Activated naive CD4-positive, alpha-beta T cell treated with anti-CD3 and anti-CD28 coated beads, Interleukin-2, amount 50 U/mL, for 16 hours (primary cell): ENCODE measurements at places on chromosomes 1 and 21.

DNA sequence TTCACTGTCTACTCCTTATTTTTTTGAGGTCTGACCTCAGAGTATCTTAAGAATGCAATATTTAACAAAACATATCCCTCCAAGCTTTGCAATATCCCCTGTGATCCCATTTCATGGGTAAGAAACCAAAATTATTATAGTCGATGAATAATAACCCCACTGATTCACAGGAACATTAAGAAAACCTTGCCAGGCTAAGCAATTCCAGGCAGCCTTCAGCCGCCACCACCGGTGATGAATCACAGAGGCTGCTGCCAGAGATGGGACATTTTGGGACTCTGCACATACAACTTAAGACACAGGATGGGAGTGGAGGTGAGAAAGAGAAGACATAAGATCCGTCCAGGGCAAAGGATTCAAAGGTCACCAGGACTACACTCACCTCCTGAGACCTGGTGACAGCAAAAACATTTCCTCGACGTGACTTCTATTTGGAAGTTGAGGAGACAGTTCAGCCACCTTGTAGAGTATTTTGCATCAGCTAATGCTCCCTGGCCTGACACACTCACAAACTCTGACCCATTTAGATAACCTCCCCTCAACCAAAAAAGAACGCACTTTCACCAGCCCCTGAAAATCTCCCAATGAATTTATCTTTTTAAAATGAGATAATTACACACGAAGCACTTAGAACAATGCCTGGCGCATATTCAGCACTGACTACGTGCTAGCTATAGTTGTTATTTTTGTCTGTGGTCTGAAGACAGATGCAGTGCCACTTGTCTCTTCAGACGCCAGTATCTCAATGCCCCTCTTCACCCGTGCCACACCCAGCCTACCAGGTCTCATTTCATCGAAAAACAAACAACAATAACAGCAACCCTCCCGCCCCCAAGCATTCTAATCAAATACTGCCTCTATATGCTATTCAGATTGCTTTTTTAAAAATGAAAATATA, 17.8 kb upstream of the OVAAL start:
- DNase-seq = no peak

DNA sequence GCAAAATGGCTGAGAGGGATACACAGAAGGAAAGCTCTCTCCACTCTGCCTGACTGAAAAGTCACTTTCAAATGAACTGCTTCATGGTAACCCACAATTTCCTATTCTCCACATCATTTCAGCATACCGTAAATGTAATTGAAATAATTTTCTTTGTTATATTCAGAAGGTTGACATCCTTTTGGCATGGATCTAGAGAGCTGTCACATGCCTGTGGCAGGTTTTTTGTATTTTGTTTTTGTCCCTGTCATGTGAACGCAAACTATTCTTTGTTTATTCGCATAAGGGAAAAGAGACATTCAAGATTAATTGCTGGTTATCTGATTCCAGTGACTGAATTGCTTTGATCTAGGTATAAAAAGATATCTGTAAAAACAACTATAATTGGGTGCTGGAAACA, 1808.1 kb downstream of the NCAM2 start:
- DNase-seq = no peak

DNA sequence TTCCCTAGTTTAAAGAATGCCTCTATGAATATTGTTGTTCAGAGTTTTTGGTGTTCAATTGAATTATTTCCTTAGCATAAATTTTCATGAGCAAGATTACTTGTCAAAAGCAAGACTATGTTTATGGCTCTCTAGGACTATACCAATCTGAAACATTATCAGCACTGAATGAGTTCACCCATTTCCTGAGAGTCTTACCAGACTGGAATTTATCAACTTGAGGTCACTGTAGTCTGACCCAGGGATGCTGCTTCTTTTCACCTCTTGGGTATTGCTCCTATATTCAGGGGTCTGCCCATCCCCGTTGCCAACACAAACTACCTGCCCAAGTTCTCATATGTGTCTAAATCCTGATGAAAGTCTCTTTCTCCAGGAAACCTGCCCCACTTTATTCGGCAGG, 42.6 kb downstream of the OPTC start:
- DNase-seq = no peak

GRCh38 chr1:39165049-39165448, 39.4 kb upstream of the MACF1 start:
- DNase-seq = no peak

DNA sequence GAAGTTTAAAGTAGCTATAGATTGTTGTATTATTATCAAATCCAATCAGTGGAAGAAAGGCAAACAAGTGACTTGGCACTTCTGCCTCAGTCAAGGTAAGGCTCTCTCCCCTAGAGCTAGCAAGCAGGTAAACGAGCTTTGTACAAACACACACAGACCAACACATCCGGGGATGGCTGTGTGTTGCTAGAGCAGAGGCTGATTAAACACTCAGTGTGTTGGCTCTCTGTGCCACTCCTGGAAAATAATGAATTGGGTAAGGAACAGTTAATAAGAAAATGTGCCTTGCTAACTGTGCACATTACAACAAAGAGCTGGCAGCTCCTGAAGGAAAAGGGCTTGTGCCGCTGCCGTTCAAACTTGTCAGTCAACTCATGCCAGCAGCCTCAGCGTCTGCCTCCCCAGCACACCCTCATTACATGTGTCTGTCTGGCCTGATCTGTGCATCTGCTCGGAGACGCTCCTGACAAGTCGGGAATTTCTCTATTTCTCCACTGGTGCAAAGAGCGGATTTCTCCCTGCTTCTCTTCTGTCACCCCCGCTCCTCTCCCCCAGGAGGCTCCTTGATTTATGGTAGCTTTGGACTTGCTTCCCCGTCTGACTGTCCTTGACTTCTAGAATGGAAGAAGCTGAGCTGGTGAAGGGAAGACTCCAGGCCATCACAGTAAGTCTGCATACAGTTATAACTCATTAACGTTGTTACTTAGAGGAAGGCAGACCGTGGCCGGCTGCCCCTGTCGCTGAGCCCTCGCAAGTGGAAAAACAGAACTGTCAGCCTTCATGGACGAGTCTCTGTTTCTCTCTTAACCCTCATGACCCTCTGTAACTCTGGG, at the start of gene PALMD:
Gene PALMD, plus strand, starts transcription at position 415 of the 833 bp plus-strand sequence. Its CDS starts 205 bp downstream, at position 620.
- no peak for DNase-seq

GRCh38 chr1:154925335-154926170, 11.0 kb downstream of the PMVK start:
- DNase-seq = no peak

GRCh38 chr1:235825229-235825628, 41.5 kb downstream of the LYST start:
- no peak for DNase-seq

DNA sequence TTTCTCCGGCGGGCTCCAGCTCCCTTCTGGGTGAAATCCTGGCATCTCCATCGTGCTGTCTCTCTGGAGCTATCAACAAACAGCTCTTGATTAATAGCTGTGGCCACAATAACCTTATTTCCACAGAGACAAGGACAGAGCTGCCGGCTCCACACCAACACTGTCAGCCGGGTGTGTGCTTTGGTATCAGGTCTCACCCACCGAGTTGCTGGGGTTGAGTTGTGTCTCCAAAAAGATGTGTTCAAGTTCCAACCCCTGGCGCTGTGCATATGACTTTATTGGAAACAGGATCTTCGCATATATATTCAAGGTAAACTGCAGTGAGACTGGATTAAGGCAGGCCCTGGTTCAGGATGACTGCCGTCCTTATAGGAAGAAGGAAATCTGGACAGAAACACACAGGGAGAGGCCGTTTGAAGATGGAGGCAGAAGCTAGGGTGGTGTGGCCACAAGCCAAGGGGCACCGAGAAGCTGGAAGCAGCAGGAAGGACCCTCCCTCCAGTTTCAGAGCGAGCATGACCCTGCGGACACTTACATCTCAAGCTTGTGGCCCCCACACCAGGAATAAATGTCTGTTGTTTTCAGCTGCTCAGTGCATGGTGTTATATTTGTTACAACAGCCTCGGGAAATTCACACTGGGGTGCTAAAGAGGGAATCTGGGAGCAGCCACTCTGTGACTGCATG, 88.4 kb upstream of the TMPRSS2 start:
- DNase-seq = no peak

DNA sequence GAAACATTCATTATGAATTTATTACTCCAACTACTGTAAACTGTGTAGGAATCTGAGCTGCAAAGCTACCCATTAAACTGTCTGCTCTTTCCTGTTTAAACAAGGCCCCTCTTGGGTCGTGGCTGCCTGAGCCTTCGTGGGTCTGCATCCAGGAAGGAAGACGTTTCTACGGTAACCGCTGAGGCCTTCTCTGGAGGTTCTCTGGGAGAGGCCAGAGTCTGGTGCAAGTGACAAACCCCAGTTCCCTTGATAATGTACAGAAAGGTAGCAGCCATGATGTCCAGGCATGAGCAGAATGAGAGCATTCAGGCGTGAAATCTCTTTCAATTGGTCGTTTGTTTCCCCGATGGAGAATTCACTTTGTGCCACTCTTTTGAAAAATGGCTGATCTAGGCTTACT, 350.2 kb downstream of the PLPP3 start:
- DNase-seq = no peak

DNA sequence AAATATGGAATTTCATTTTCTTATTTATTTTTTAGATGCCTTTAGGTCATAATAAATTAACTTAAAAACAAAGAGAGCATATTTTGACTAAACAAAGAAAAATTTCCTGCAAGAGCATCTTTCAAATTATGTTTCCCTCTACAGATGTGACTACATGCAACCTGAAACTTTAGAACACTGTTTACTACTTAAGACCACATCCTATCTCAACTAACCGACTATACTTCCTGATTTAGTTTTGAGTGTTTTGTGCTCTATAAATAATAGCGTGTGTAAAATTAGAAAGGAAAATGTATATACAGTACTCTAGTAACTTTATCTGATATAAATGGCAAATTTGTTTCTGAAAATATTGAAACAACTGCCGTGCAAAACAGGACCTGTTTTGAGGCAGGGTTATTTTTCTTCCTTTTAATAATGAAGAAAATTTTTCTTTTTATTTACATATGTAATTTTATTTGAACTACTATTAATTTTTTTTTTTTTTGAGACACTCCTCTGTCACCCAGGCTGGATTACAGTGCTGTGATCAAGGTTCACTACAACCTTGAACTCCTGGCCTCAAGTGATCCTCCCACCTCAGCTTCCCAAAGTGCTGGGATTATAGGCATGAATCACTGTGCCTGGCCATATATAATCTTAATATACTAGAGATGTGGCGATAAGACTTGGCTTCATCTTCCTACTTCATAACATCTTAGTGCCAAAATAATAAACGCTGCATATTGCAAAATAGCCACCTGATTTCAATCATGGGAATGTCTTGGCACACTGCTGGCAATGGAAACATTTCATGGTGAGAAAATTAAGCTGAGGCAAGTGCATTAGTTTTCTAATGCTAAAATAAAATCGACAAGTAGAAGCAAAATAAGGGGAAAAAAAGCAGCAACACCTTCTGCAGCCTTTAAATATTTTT, 12.3 kb downstream of the ZRANB2 start:
- DNase-seq = no peak

DNA sequence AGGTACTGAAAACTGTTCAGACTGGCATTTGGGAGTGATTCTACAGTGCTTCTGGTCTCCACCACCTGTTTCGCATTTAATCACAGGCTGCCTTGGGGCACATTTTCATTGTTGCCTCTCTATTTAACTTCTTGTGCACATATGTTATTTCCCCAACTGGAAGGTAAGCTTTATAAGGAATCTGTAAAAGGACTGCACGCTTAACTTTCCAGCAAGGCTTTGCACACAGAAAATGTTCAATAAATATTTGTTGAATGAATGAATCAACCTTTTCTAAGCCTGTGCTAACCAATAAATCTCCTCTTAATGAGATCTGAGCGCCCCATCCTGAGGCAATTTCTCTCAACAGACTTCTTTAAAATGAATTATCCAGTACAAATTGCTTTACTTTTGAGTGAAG, 84.3 kb upstream of the ARHGAP29 start:
- no peak for DNase-seq

DNA sequence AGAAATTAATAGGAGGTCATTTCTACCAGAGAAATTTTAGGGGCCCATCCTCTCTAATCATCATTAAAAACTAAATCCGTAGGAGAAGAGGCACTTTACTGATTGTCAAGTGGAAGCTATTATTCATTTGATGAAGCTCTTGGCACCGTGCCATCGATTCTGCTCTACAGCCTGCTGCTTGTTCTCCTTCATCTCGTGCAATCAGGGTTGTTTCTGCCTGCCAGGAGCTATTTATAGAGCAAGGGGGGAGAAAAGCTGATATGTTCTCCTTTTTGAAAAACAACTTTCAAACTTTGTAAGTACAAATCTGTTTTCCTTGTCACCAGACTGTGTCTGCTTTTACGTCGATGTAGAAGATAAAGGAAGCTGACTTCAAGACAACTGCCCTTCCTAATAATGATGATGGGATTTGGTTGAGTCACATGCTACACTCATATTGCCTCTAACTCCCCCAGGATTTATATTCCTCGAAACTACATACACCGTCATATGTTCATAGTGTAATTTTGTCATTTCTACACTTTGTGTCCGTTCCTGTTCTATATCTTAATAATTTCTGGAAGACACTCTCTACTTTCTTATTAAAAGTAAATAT, 169.6 kb upstream of the LHX8 start:
- DNase-seq = no peak

DNA sequence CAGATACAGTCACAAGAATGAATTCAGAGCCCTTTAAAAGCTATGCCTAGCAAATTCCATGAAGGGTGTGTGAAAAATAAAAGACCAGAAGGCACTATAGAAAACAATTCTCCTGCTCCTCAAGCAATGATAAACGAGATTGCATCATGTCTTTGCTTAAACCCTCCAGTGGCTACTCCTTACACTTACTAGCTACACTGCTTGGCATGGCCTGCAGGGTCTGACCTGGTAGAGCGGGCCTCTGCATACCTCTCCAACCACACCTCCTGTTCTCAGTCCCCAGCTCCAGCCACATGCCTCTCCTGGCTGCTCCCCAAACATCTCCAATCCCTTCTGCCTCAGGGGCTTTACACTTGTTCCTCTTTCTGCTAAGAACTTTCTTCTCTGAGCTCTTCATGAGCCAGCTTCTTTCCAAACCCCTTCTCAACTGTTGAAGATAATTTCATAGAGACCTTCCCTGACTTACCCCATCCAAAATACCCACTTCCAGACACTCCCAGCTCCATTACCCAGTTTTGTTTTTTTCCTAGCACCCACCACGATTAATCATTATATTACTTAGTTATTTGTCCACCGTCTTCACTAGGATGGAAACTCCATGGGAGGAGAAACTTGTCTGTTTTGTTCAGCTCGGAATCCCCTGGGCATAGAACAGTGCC, 11.2 kb upstream of the CREG1 start:
- DNase-seq = no peak
